ENCODE measurements at places on chromosomes 2 and 18. TPM values are rescaled to one million over a fixed set of nuclear protein-coding genes. Genes with fewer than 3 reads are reported as not detected.

- DNase-seq, result no peak
Measured at GRCh38 chr2:72694715-72695496, 130.9 kb downstream of the EXOC6B start.

- DNase-seq, result no peak
Measured at GRCh38 chr18:63579616-63580015, 7.5 kb upstream of the SERPINB13 start.

DNA sequence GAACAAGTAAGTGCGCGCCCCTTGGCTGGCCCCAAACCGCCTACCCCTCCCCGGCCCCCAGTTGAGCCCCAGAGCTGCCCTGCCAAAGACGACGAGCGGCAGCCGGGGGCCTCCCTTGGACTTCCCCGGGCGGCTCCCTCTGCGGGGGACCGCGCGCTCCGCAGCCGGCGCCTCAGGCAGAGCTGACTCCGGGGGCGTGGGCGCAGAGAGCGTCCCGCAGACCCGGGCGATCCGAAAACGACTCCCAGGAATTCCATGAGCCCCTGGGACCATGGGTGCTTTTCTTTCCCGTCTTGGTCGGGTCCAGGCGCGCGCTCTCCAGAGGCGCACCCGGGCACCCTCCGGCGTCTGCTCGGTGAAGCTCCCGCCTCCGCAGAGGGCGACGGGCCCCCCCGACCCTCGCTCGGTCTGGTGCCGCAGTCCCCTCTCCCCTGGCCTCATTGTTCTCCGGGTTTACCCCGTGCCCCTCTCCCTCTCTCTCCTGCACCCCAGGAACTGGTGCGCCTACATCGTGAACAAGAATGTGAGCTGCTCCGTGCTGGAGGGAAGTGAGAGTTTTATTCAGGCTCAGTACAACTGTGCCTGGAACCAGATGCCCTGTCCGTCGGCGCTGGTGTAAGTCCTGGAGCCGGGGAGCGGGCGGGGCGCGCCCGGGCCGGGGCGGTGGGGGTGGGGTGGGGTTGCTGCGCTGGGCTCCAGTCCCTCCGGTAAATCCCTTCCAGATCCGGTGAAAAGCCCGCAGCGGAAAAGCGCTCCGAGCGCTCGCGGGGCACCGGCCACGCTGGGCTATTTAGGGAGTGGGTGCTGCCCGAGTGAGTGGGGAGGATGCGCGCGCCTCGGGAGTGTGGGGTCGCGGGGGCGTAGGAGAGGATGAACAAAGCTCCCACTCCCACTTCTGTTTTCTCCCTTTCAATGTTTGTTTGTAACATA is 776 bp downstream of the EMILIN2 start:
- DNase-seq, result no peak

DNA sequence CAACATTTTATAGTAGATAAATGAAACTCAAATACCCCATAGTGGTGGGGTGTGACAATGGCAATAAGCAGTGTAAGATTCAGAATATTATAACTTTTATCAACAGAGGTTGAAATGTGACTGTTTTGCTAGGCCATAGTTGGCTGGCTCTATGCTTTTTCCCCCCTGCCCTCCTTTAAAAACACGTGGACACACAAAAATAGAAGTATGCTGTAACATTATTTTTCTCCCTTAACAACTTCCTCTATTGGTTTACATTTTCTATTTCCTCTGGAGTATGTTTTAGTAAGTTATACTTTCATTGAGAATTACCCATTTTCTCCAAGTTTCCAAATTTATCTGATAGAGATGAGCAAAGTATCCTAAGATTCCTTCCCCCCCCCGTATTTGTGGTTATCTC is 31.1 kb downstream of the NDUFAF7 start:
- no peak for DNase-seq

DNA sequence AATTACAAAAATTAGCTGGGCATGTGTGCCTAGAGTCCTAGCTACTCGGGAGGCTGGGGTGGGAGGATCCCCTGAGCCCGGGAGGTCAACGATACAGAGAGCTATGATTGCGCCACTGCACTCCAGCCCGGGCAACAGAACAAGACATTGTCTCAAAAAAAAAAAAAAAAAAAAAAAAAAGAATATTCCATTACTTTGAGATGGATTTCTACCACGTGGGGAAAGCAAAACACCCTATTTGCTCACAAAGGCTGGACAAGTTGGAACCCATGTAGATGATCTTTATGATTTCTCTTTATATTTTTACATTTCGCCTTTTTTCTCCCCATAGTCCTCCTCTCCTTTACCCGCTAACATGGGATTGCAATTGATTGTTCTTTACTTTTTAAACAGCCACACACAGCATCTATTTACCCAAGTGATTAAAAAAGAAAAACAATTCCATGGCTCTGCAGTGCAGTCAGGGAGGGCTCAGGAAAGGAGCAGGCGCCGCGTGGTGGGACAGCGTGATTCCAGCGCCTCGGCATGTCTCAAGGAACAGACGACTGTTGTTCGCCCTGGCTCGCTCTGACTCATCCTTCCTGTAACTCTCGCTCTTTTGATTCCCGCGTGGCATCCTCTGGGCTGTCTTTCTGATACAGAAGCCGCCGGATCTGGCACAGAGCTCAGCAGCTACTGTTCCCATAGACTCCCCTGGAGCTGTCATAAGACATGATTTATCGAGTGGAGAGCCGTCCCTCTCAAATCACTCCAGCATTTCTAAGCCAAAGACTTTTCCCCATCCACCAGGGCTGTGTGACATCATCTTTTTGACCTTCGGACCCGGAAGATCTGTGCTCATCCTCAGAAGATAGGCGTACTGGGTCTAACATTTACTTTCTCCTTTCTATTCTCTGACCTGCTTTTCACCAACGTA is 230.4 kb upstream of the AGAP1 start:
- no peak for DNase-seq

DNA sequence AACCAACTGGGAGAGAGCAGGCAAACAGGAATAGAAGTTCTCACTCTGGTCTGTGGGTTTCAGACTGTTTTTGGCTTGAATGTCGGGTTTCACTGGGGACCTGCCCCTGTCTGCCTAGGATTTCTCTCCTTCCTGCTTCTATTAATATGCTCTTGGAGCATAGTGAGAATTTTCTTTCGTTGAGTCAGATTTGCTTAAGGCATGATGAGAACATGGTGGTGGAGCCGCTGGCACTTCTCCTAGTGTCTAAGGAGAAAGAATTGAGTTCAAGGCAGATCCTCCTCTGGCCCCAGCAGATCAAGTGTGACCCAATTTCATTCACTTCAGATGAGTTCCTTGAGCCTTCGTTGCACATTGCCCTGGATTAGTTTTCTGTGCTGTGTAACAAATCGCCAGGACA is 103.9 kb upstream of the HS6ST1 start:
- no peak for DNase-seq

CHRND gene
- not detected for total RNA-seq

GRCh38 chr2:128260239-128261138 is 58.2 kb downstream of the HS6ST1 start:
- peak; percentile 31 for DNase-seq

DNA sequence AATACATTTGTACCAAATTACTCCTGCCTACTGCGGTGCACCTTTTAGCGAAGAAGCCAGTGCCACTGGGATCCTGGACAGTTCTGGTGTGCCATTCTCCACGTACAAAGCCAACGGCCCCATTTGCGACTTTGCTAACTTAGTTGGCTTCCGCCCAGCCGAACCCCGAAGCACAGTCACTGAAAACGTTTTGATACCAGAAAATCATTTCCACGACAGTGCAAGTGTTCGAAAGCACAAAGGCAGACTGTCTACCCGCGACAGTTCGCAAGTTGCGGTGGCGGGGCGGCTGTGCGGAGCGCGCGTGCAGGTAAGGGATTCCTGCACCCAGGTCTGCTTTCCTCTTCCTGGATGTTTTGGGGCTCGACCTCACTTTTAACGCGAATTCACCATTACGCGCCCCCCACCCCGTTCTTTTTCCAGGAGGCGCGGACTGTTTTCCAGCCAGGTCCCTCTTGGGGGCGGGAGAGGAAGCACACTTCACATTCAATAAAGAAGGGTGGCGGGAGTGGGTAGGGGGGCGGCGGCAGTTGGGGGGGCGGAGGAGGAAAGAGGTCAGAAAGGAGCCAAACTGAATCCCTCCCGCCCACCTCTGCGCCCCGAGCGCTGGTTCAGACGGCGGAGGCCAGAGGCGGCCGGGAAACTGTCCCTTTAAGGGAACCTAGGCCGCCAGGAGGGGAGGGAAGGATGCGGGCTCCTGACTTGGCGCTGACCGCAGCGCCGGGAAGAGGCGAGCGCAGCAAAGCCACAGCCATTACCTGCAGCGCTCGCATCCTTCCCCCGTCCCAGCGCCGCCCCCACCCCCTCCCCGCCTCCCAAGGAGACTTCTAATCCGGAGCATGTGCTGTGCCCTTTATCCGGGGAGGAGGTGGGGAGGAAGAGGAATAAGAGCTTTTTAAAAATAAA is 107.4 kb upstream of the KCTD1 start:
- DNase-seq, result no peak

GRCh38 chr2:77007686-77008085 is 514.5 kb downstream of the LRRTM4 start:
- no peak for DNase-seq

DNA sequence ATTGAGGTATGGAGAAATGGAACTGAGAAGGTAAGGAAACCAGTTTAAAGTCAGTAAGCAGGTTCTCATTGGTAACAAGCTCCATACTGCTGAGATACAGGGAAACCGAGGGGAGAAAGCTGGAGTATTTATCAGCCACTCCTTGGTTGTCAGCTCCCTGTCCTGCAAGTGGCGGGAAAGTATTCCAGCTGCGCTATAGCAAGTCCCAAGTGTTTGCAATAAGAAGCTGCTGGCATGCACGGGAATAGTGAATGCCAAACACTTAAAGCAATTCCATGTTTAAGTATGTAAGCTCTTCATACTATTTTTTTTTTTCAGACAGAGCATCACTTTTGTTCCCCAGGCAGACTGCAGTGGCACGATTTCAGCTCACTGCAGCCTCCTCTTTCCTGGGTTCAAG is 1601.1 kb downstream of the SUCLG1 start:
- no peak for DNase-seq

B3GNT7 gene
- total RNA-seq, result 8.8 TPM

DNA sequence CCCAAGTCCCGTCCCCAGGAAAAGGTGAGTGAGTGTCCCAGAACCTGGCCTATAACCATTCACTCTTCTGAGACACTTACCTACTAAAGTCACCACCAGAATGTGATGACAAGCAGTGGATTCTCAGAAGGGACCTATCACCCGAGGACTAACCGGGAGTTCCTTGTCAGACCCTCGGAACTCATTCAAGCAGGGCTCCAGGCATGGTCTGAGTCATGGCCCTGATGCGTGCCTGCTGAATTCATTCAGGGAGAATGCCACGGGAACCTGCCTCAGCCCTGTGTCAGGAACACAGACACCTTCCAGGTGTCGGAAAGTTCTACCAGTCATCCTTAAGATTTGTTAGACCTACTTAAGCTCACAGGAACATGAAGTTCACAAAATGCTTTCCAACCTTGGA is 29.8 kb downstream of the ALPK2 start:
- peak; percentile 92 for DNase-seq

DNA sequence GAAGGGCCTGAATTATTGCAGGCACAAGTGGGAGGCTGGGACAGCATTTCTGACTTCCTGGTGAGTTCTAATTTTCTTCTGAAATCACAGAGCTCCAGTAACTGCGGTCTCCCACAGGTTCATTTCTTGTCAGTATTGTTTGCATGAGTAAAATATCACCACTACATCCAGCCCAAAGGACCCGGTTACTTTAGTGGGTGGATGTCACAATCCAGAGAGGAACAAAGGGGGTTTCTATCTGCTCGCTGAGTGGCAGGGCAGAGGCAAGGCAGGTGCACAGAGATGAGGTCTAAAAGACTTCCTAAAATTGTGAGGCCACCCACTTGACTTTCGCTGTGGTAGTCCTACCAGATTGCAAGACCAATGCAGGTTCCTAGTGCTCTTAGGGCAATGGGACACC is 800.4 kb upstream of the ID2 start:
- no peak for DNase-seq

GRCh38 chr18:21406116-21406515 is 164.1 kb downstream of the GREB1L start:
- DNase-seq, result peak; percentile 2

DNA sequence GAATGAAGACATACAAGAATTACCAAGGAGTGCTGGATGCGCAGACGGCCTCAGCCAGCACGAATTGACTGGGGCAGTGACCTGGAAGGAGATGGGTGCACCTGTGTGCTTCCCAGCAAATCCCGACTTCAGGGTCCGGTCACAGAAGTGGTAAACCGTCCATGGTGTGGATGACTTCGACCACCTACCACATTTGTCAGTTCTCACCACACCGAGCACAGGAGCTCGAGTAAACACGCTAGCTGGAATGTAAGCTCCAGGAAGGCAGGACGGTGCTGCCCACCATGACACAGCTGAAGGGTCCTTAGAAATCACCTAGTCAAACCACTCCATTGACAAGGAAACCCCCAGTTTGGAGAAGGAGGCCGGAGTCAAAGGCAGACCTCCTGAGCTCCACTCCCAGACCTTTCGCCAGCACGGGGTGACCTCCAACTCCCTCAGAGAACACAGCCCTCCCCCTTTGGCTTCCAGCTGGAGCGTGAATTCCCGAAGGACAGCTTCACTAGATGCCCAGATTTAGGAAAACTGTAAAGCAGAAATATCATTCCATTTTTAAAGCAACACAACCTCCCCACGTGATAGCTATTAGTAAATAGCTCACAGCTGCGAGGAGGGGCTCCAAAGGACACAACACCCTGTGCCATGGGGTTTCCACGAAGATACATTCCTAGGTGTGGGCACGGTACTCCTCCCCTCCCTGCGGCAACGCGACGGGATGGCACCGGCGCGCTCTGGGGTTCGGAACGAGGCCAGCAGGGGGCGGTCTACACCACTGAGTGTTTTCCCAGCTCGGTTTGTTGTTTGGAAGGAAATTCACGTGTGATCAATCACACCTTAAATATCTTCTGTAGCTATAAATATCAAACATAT is 34.1 kb upstream of the GNAL start:
- DNase-seq, result no peak

DNA sequence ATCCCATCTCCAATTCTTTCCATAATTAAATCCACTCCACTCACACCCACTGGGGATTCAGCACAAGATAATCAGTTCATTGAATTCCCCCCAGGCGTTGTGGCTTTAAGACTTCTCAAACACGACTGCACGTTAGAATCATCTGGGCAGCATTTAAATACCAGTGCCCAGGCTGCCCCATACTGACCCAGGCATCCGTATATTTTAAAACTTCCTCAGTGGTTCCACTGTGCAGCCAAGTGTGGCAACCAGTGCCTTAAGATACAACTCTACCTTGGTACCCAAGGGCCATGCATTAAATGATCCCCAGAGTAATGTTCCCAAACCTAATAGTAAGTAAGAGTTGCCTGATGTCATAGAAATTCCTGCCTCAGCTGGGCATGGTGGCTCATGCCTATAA is 54.3 kb upstream of the BZW1 start:
- no peak for DNase-seq

GRCh38 chr2:203532957-203533658 is 2.0 kb downstream of the RAPH1 start:
- DNase-seq, result no peak

GRCh38 chr2:169822036-169822435 is 2.7 kb downstream of the METTL5 start:
- no peak for DNase-seq

DNA sequence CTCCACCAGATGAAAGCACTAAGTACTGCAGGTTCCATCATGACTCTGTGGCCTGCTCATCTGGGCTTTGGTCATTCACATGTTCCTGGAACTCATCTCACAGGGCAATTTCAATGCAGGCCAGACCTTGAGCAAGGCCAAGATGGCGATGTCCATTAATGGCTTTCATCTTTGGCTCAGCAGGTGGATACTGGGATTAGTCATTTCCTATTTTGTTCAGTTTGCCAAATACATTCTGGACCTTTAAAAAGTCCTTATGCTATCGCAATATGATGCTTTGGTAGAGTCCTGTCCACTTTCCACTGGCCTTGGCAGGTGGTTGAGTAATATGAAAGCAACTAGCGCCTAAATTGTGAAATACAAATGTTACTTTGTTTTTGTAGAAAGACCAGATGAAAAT is 170.1 kb upstream of the REV1 start:
- DNase-seq, result no peak

CD28 gene
- not detected for total RNA-seq

All from kidney epithelial cell (primary cell).